ENCODE measurements at places on chromosomes 2 and 18.

DNA sequence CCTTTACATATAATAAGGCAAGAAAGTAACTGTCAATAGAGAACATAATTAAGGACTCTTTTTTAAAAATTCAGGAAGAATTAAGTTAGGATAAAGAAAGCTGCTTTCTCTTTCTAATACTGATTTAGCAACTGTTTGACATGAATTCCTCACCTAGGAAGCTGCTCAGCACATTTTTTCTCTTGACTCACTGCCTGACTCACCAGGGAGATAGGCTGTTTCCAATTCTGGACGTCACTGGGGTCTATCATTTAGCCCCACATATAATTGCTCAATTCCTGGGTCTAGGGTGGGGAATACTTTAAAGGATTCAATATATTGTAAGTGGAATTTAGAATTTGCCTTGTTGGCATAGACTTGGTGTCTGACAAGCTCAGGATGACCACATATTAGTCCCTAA is 50.8 kb upstream of the UGP2 start:
- no peak for DNase-seq

GRCh38 chr2:114046373-114046772 is 156.5 kb downstream of the ACTR3 start:
- no peak for DNase-seq

DNA sequence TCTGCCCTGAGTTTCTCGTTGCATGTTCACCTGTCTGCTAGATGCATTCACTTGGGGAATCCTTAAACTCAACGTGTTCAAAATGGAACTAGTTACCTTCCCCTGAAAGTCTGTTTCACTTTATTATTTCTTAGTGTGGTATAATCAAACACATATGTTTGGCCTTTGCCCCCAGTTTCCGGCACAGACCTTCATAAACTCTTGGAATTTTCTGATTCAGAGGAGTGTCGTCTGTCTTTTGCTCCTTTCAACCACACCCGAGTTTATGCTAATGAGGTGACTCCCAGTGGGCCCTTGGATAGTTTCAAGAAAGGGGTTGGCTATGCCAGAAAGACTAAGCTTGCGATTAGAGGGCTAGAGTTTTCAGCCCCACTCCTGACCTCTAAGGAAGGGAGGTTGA is 198.9 kb downstream of the CDCA7 start:
- DNase-seq, result no peak

DNA sequence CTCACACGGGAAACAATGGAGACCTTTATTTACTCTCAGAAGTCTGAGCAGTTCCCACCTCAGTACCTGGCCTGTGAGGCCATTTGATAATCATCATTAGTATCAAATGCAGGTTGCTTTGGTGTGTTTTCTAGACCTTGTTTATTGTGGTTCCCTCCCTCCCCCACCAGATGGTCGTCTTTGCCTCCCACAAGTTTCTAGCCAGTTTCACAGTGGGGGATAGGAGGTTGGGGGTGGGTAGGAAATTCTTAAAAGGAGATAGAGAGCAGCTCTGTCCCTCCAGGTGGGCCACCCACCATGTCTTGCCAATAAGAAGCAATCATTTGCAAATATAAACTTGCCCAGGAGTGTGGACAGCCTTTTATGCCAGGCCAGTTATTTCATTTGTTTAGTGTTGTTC is 31.3 kb downstream of the SETBP1 start:
- no peak for DNase-seq

DNA sequence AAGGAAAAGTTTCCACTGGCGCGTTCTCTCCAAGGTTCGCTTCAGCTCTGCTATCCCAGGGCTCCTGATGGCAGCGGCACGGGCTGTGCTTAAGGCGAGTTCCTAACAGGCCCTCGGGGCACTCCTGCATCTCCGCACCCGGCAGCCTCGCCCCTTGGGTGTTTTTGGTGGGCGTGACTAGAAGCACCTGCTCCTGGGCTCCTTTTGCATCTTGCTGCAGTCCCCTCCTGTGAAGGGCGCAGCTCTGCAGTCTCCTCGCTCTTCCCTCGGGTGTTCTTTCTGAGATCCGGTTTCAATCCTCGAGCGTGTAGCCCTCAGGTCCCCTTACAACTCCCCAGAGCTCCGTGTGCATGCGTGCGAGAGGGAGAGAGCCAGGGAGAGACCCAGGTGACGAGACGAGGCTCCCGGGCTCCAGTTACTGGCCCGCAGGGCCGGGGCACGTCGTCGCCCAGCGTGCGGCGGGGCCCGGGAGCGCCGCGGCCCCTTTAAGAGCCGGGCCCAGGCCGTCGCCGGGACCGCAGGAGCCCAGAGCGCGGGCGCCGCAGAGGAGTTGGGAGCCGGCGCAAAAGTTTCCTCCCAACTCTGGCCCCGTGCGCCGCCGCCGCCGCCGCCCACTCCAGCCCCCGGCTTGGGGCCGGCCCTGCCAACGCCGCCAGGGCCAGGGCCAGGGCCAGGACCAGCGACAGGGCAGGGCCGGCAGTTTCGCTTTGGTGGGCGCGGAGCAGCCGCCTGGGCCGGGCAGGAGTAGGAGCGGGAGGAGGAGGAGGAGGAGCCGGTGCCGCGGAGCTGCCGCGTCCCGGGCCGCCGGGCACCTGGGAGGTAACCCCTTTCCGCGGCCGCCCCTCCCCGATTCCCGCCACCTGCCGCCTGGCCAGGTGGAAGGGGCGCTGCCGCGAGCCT is at the start of gene PARD3B:
Gene PARD3B (plus strand): TSS at position 515 of the 900 bp plus-strand sequence. CDS start 525 bp downstream, outside the sequence.
- peak; percentile 61 for DNase-seq

DNA sequence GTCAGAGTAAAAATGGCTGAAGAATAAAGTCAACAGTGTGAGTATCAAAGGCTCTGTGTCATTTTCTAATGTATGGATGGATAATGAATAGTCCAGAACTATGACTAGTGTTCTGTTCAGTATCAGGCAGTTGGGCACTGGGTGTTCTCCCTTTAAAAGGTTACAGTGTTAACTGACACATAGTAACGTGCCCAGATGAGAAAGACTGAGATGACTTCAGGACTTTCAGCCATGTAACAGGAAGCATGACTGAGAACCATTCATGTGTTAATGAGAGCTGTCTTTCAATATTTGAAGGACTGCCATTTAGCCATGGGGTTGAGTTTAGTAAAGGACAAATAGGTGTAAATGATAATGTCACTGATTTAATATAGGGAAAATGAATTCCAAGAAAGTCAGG is 187.1 kb downstream of the GULP1 start:
- DNase-seq, result peak; percentile 33

- DNase-seq, result no peak
Measured at GRCh38 chr2:240353086-240353798, 82.2 kb upstream of the GPC1 start.

GRCh38 chr2:59449274-59449673 is 1104.2 kb downstream of the BCL11A start:
- DNase-seq, result peak; percentile 10

- no peak for DNase-seq
Measured at GRCh38 chr2:241379481-241380480, 23.7 kb downstream of the FARP2 start.

DNA sequence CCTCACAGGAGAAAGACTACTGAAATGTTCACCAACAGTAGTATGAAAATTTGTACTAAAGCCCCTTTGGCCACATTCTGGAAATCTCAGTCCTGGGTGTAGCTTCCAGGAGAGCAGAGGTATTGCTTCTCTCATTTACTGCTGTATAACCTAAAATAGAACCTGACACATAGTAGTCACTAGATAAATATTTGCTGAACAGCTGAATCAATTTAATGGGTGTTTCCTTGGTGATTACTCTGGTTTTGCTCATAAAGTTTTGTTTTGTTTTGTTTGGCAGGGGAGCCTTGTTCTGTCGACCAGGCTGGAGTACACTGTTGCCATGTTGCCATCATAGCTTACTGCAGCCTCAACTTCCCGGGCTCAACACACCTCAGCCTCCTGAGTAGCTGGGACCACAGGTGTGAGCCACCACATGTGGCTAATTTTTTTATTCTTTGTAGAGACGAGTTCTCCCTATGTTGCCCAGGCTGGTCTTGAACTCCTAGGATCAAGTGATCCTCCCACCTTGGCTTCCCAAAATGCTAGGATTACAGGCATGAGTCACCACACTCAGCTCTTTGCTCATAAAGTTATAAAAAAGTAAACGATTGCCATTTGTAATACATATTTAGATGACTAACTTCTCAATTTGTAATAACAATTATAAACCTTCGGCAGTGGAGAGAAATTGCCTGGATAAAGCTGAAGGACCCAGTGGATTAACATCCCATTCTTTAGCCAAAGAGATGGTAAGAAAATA is 11.5 kb upstream of the PARD3B start:
- DNase-seq, result no peak

- DNase-seq, result no peak
Measured at GRCh38 chr2:56288838-56289580, 105.2 kb downstream of the CCDC85A start.

- DNase-seq, result no peak
Measured at GRCh38 chr2:234240917-234241316, 190.4 kb downstream of the SPP2 start.

GRCh38 chr2:107595749-107596148 is 230.9 kb upstream of the RGPD4 start:
- no peak for DNase-seq

GRCh38 chr2:236298924-236299475 is 34.8 kb upstream of the ASB18 start:
- no peak for DNase-seq

GRCh38 chr2:239386001-239386670 is 14.7 kb downstream of the HDAC4 start:
- no peak for DNase-seq

GRCh38 chr2:27073782-27074181 is 2.3 kb upstream of the OST4 start:
- no peak for DNase-seq

DNA sequence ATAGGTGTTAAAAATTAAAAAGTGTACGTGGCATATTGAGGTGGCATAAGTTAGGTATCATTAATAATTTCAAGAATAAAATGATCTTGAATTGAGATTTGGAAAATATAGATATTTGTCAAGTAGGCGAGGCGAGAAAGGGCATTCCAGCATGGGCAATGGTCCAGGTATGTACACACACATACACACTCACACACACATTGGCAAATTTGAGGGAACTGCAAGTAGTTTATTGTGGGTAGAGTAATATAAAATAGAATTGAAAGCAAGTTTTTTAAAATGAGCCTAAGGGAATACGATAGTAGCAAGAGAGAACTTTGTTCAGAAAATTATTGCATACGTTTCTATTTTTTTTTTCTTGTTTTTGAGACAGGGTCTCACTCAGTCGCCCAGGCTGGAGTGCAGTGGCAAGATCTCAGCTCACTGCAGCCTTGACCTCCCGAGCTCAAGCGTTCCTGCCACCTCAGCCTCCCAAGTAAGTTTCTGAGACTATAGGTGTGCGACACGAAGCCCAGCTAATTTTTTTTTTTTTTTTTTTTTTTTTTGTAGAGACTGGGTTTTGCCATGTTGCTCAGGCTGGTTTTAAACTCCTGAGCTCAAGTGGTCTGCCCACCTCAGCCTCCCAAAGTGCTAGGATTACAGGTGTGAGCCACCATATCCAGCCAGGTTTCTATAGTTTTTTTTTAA is 96.7 kb upstream of the SLC39A10 start:
- no peak for DNase-seq

GRCh38 chr2:45004562-45005191 is 4.6 kb downstream of the SIX2 start:
- DNase-seq, result no peak

GRCh38 chr2:73919596-73920228 is 7.0 kb upstream of the DGUOK start:
- DNase-seq, result no peak

DNA sequence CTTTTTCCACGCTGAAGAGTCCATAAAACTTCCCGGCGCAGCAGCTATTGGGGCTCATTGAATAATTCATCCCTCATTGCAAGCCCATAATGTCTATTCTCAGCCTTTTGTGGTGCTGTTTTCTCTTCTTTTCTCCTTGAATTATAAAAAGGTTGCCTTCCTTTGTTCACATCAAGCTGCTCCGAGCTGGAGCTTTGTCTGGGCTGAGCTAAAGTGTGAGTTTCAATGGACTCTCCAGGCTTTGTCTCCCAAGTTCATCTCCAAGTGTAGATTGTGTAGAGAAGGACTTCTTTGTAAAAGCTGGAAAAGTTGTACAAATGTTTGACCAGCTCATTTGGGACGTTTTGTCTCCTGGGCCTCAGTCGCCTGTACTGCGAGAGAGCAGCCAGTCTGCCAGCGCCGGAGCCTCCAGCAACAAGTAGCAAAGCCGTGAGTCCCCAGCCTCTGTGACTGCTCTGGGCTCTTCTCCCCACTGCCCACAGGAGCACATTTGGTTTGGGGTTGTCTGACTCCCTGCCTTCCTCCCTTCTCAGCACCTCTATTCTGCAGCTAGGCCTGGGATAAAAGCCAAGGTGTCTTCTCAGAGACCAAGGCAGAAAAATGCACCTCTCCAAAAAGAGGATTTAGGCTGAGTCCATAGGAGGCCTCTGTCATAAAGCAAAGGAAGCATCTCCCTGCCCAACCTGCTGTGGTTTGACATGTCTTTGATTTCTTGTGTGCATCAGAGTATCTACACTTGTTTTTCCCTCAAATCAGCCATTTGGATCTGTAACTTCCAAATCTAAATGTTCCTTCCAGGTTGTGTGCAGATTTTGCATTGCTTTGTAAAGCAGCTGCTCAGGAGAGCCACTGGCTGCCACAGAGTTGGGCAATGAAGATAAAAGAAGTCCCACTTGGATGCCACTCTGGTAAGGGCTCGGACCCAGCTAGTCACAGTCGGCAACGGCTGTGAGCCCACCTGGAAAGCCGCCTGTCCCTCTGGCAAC is 6.4 kb downstream of the PAX3 start:
- DNase-seq, result no peak

DNA sequence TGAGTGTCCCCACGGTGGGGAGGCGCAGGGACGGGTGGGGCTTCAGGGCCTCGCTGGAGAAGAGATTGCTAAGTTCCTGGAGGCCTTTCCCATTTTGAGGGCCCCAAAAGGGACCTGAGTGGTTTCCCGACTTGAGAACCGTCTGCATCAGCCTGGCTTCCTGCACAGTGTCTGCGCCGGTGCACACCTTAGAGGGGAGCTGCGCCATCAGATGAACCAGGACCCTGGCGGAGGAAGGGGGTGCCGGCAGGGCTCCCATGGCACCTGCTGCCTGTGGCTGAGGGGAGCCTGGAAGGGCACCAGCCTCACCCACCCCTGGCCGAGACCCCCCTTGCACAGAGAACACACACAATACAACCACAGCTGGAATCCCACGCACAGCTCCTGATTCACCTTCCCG is 465.1 kb upstream of the MYT1L start:
- DNase-seq, result no peak

DNA sequence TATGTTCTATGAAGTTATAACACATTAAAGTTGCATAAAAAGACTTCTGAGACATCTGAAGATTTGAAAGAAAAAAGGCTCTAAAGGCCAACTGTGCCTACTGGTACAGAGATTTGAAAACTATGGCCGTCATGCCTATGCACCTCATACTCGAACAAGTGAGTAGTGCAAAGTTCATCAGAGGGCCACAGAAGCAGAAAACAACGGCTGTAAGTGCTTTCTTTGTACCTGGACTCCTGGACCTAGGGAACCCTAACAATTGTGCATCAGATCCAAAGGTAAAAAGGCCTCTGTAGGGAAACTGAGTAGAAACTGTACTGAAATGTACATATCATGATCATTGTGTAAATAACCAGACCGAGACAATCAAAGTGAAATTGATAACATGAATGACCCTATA is 230.4 kb upstream of the CHST9 start:
- no peak for DNase-seq
